ENCODE measurements at places on chromosomes 5 and 9. TPM values are rescaled to one million over a fixed set of nuclear protein-coding genes. Genes with fewer than 3 reads are reported as not detected.

GRCh38 chr5:61840361-61840760 lies 465.6 kb upstream of the KIF2A start:
- DNase-seq = no peak

DNA sequence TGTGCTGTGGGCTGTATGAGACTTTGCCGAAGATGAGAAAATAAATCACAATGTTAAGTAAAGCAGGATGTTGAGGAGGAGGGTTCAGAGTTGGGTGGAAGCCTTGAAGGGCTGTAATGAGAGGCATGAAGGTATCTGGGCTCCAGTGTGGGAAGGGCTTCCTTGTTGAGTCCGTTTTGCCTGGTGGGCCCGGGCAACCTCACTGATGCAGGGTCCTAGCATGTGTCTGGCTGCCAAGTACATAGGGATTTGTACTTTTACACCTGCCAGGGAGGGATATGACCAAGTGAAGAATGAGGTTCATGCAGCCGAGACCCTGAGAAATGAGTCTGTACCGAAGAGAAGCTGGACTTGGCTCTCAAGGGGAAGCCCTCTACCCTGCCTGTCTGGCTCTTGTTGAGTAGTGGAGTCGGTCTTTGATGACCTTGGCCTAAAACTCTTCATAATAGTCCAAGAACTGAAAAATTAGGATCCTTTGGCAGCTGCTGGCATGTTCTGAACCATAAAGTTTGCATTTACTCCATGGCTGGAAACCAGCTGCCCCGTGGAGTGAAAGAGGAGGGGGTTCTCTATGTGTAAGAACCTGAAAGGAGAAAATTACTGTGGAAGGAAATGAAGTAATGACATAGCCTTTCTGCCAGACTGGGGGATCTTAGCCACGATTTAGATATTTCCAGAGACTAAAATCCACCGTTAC lies 59.0 kb upstream of the DPYSL3 start:
- no peak for DNase-seq

GRCh38 chr9:93427655-93428379 lies 23.7 kb upstream of the FAM120A start:
- DNase-seq = peak; percentile 5

GRCh38 chr9:127877566-127877998 lies at the start of gene AK1:
Gene AK1, minus strand, starts transcription at chr9:127877675. Its CDS starts 3,058 bp downstream, at chr9:127874617.
- no peak for DNase-seq

- no peak for DNase-seq
These were observed 34.1 kb downstream of the C5orf15 start for GRCh38 chr5:133934311-133934710.

DNA sequence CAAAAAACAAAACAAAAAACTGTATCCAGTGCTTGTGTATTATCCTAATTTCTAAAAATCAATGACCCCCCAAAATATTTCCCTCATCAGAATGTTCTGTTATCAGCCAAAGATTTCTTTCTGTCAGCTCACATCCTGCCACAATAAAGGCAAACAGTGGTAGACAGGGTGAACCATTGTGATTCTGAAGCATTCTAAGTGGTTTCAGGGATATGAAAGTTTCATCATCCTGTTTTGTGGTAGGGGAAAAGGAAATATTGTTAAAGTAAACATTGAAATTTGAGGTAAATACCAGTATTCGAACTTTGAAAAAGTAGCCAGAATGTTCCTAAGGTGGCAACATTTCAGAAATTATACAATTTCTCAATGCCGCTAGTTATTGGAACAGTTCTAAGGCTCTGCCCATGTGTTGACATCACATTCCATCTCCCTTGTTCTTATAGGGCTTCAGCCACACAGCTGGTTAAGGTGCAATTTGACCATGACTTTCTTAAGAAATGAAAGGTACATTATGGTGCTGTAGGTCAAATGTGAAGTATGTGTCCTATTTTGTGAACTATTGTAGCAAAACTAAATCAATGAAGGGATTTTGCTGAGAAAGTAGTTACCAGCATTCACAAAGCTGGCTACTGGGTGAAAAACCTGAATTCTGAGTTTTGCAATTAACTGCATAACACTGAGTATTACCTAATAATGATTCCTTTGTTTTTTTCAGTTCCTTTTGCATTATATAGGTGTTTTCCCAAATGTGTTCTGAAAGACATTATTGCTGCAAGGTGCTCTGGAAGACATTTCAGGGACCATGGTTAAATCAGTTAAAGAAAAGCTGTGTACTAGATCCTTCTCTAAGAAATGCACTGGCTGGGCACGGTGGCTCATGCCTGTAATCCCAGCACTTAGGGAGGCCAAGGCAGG lies 107.6 kb upstream of the RASGRF2 start:
- DNase-seq = no peak

DNA sequence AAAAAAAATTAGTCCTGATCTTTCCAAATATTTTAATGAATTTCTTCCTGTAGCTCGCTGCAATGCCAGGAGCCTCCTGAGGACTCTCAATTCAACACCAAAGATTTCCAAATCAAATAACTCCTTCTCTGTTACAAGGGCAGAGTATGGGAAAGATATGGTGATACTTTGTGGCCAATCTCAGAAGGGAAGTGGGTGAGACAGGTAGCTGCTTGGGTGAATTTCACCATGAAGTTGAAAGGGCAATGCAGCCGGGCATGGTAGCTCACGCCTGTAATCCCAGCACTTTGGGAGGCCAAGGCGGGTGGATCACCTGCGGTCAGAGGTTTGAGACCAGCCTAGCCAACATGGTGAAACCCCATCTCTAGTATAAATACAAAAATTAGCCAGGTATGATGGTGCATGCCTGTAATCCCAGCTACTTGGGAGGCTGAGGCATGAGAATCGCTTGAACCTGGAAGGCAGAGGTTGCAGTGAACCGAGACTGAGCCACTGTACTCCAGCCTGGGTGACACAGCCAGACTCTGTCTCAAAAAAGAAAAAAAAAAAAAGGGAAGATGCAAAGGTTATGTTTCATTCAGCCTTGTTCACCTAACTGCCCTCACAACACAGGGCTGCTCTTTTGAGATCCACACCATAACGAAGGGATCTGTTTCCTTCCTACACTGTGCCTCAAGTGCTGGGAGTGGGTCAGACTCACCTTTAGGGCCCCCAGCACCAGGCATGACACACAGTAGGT lies 58.6 kb downstream of the PTPN3 start:
- no peak for DNase-seq

The SPATA31C1 gene
- not detected for total RNA-seq

The ISOC1 gene
- total RNA-seq = 19.4 TPM

The TUSC1 gene
- total RNA-seq = 0.79 TPM

DNA sequence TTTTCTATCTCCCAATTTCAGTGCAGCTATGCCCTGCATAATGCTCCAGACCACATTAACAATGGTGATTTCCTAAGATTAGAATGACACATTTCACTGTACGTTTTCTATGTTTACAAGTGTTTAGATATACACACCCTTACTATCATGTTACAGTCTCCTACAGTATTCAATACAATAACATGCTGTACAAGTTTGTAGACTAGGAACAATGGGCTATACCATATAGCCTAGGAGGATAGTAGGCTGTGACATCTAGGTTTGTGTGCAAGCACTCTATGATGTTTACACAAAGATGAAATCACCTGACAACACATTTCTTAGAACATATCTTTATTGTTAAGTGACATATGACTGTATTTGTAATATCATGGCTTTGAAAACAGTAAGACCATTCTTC lies 1435.6 kb upstream of the NUDT12 start:
- no peak for DNase-seq

The HEMGN gene
- total RNA-seq = 1.5 TPM

DNA sequence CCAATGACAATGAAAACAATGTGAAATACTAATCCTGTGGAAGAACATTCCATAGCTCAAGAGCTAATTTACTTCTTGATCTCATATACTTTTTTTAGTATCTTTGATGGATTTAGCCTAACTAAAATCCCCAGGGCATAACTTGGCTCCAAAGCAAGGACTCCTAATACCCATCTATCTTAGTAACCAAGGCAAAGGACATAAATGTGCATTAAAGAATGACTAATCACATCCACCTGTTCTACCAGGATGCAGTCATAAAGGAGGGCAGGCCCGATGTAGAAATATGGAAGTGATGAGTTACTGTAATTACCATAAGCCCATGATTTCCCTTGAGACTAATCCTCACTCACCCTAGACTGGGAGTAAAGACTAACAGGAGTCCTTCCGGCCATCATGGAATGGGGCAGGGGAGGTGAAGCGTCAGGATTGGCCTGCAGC lies 56.9 kb downstream of the KIF24 start:
- DNase-seq = no peak

GRCh38 chr5:149213264-149213880 lies 58.3 kb upstream of the AFAP1L1 start:
- DNase-seq = no peak

The UBTD2 gene
- 7.2 TPM for total RNA-seq

DNA sequence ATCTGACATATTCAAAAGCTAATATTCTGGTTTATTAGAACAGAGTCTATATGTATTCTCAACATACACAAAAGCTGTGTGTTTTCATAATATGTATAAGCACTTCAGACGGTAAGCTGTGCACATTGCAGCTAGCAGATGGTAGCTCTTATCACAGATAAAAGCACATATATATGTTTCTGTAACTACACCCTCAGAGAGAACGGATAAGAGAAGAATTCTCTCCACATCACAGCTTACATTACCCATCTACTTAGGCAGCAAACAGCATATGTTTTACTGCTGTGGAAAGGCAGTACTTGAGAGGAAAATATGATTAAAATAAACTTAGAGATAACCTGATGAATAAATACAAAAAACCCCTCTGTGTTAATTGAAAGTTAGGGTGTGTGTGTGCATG lies 450.9 kb upstream of the ZNF608 start:
- DNase-seq = no peak

The SPATA31C2 gene
- total RNA-seq = not detected

DNA sequence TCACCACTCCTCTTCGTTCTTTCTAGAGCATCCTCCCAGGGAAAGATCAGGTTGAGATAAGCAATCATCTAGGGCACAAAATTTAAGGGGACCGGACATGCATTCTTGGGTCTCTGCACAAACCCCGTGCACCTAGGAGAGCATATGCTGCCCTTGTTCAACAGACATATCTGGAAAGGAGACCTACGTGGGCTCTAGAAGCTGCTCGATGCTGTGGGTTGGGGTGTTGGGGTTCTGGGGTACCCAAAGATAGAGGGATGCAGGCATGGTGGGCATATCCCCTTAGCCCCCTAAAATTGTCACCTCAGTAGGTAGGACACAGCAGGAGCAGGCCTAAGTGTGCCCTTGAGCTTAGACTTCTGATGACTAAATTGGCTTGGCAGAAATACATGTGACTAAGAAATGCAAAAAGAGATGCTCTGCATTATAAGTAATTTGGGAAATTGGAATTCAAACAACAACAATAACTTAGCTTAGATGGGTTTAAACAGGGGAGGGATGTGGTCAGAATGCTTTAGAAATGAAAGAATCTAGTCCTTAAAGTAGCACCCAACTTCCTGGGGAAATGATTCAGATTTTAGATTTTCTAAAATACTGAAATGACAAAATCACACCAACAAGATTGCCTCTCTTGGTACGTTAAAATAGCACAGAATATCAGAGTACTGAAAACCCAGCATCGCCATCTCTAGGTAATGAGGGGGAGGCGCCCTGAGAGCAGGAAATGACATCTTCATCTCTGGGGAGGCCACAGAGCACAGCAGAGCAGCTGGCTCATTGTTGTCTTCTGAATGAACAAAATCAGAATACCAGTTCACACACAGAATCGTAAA lies 172.3 kb downstream of the GNA14 start:
- DNase-seq = peak; percentile 82

The TSSK1B gene
- total RNA-seq = not detected

The TAF1L gene
- 0.05 TPM for total RNA-seq

DNA sequence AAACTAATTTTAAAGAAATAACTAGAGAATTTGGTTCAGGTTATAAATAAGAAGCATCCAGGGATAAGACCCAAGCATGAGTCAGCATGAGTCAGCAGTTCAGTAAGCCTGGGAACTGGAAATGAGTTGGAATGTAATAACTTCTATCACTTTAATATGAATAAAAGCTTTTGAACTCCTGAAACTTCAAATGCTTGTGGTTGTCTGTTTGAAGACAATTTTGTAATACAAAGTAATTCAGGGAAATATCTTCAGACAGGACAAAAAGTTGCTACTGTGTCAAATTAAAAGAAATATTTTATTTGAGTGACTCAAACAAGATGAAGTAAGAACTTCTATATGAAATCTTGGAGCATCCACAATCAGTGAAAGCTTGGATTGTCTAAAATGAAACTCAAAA lies 331.2 kb upstream of the DAB2 start:
- no peak for DNase-seq

DNA sequence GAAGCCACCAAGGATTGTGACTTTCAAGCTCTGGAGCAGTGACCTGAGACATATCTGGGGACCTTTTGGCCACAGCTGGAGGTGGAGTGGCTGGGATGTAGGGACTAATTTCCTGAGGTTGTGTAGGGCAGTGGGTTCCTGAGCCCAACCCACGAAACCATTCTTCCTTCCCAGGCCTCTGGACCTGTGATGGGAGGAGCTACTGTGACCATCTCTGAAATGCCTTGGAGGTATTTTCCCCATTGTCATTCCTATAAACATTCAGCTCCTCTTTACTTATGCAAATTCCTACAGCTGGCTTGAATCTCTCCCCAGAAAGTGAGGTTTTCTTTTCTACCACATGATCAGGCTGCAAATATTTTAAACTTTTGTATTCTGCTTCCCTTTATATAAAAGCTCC lies 172.6 kb downstream of the TUSC1 start:
- no peak for DNase-seq

The NLN gene
- 7.3 TPM for total RNA-seq

DNA sequence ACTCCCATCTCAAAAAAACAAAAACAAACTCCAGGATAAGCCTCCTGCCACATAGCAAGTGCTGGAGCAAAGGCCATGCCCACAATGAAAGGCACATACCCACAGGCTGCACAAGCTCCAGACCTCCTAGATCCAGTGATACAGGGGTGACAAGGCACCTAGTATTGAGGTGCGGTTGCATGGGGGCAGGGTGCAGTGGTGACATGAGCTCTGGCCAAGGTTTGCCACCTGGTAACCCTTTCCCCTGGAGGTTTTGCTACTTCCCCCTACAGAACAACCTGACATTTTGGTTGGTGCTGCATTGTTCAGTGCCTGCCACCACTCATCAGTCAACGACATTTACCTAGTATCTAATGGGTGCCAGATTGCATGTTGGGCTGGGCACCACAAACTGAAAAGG lies 14.5 kb downstream of the CDKN2AIPNL start:
- DNase-seq = no peak

DNA sequence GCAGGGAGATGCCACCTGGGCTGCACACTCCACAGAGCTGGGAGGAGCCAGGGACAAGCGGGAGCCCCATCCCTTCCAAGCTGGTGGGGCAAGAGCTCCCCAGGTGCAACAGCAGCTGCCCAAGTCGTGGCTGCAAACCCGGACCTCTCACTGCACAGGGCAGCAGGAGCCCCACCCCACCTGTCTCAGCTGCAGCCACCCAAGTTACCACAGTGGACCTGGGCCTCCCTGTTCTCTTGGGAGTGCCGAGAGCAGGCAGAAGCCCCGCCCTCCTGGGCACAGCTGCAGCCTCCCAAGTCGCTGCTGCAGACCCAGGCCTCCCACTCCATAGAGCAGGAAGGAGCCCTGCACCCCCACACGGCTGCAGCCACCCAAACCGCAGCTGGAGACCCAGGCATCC lies 374.1 kb upstream of the ACO1 start:
- DNase-seq = no peak

The ETF1 gene
- 111 TPM for total RNA-seq

GRCh38 chr9:137550231-137550621 lies at the start of gene PNPLA7:
Gene PNPLA7, minus strand, starts transcription at chr9:137550402. Its CDS starts 205 bp downstream, at chr9:137550197.
- peak; percentile 53 for DNase-seq

- DNase-seq = no peak
These were observed 120.2 kb upstream of the SLC25A48 start for GRCh38 chr5:135714126-135714894.

Measured in activated T-cell treated with anti-CD3 and anti-CD28 coated beads, Interleukin-2, amount 50 U/mL, for 72 hours (primary cell).